ENCODE measurements at places on chromosomes 5 and 9.

GRCh38 chr9:91208419-91208745, 153.3 kb downstream of the AUH start:
- DNase-seq = no peak

GRCh38 chr5:122704247-122705036, 70.4 kb upstream of the SNX2 start:
- no peak for DNase-seq

DNA sequence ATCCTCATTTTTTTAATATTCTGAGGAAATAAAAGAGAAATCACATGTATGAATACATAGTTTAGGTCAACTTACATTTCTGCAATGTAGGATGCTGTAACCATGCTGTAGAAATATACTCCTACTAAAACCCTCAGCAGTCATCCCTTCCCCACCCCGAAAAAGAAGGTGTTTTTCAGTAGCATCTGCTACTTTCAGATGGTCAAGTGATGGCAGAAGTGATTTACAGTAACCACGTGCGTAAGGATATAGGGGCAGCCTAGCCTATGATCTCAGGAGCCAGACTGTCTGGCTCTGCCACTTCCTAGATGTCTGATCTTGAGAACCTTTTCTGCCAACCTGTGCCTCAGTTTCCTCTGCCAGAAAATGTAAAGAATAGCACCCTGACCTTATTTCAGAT, 26.0 kb upstream of the SYK start:
- no peak for DNase-seq

GRCh38 chr5:1142886-1143669, 31.2 kb upstream of the SLC12A7 start:
- no peak for DNase-seq

- DNase-seq = no peak
These were observed 5.5 kb downstream of the NR3C1 start for GRCh38 chr5:143398053-143398355.

- DNase-seq = no peak
These were observed 255.1 kb downstream of the MCTP1 start for GRCh38 chr5:95029569-95030366.

DNA sequence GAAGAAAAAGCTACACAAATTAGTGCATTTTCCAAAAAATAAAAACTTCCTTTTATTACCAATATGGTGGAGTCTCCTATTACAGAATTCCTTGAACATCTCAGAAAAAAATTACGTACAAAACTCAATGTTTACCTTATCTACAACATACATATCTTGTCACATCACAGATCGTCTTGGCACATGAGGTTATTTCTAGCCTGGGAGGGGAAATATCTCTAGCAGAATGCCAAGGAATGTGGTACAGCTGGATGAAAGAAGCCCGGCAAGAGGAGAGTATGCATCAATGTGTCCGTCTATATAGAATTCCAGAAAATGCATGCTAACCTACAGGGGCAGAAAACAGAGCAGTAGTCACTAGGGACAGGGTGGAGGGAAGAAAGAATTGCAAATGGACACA, 443.8 kb downstream of the ZSWIM6 start:
- DNase-seq = no peak

- DNase-seq = no peak
These were observed 79.8 kb downstream of the MROH2B start for GRCh38 chr5:40991168-40991980.

- no peak for DNase-seq
These were observed 137.4 kb downstream of the MED27 start for GRCh38 chr9:131942146-131942720.

GRCh38 chr5:146595088-146595487, 79.1 kb upstream of the GPR151 start:
- no peak for DNase-seq

DNA sequence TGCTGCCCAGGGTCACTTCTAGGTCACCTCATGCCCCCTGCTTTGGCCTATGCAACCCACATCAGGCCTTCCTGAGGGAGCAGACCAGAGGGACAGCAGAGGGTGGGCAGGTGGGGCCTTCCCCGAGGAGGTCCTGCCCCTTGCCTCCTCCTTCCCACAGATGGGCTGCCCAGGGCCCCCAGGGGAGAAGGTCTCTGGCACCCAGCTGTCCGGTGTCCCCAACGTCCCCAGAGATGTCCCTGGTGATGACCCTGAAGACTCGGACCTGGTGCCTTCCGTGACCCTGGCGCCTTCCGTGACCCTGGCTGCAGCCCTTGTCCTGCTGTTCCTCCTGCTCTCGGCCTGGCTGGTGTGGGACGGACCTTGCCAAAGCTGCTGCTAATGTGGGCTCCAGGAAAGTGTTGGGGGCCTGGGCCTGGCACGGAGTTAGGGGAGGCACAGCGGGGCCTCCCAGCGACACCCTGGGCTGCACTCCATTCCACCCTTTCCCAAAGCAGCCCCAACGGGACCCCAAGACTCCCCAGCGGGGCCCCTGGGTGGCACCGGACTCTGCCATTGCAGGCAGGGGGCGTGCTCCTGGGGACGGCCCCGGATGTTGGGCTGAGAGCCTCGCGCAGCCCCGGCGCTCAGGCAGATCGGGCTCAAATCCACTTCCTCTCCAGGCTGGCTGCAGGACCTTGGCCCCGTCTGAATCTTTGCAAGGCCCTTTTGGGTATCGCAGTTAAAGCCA, 6.8 kb upstream of the SLC2A6 start:
- DNase-seq = no peak

GRCh38 chr5:56814963-56815657, at the start of gene MAP3K1:
Gene MAP3K1, plus strand, starts transcription at chr5:56815549. Its CDS starts 25 bp downstream, at chr5:56815574.
- DNase-seq = peak; percentile 80

- DNase-seq = no peak
These were observed 12.8 kb upstream of the MAN2A1 start for GRCh38 chr5:109676920-109677319.

GRCh38 chr9:76266649-76267283, 127.5 kb downstream of the RFK start:
- DNase-seq = no peak

Data from H9 (cell line).